ENCODE measurements at places on chromosomes 6 and 20.

DNA sequence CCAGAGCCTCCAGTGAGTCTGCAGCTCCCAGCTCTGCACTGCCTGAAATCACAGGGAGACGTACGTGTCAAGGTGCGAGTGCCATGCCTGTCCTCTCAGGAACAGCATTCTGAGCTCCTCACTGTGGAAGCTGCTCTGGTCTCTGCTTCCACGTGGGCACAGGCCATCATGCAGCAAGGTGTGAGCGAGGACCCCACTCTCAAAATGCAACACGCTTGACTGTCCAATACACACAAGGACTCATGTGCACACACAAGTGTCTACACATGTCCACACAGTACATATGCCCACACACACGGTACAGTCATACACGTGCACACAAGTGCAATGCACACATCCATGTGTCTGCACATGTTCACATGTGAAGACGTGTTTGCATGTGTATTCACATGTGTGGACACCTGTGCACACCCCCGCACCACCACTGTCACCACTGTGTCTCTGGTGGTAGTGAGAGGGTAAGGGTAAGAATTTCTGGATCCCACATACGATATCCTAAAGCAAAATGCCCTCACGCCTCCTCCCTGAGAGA, 260.5 kb downstream of the DLL1 start:
- no peak for DNase-seq

DNA sequence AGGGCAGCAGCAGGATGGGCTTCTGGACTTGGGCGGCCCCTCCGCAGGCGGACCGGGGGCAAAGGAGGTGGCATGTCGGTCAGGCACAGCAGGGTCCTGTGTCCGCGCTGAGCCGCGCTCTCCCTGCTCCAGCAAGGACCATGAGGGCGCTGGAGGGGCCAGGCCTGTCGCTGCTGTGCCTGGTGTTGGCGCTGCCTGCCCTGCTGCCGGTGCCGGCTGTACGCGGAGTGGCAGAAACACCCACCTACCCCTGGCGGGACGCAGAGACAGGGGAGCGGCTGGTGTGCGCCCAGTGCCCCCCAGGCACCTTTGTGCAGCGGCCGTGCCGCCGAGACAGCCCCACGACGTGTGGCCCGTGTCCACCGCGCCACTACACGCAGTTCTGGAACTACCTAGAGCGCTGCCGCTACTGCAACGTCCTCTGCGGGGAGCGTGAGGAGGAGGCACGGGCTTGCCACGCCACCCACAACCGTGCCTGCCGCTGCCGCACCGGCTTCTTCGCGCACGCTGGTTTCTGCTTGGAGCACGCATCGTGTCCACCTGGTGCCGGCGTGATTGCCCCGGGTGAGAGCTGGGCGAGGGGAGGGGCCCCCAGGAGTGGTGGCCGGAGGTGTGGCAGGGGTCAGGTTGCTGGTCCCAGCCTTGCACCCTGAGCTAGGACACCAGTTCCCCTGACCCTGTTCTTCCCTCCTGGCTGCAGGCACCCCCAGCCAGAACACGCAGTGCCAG, at the start of gene TNFRSF6B:
TSS of gene TNFRSF6B (plus strand) at position 25 of the 729 bp plus-strand sequence. CDS start at position 141, 116 bp downstream.
- peak; percentile 11 for DNase-seq

GRCh38 chr20:36802326-36803222, 29.0 kb upstream of the DSN1 start:
- no peak for DNase-seq

- DNase-seq = no peak
Measured at GRCh38 chr6:125224231-125224861, 70.8 kb downstream of the TPD52L1 start.

DNA sequence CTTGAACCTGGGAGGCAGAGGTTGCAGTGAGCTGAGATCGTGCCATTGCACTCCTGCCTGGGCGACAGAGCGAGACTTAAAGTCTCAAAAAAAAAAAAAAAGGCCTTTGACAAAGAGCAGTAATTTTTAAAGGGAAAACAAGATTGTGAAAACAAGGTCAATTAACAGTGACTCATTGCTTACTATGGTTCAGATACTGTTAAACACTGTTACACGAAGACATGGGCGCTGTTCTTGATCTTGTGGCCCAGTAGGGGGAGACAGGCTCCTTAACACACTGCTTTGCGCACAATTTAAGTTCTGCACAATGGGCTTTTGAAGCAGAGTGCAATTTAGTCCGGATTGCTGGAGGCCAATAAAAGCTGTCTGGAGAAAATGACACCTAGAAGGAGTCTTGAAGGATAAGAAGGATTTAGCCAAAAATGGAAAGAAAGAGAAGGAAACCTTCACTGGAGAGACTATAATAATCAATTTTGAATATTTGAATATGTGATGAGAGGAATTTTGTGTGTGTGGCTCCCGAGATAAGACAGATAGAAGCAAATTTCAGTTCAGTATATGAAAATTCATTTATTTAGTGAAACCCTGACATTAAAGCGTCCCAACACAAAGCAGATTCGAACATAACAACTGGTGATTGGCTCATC, 6.0 kb upstream of the LATS1 start:
- peak; percentile 60 for DNase-seq

GRCh38 chr6:83311231-83311630, 118.1 kb downstream of the RWDD2A start:
- no peak for DNase-seq

DNA sequence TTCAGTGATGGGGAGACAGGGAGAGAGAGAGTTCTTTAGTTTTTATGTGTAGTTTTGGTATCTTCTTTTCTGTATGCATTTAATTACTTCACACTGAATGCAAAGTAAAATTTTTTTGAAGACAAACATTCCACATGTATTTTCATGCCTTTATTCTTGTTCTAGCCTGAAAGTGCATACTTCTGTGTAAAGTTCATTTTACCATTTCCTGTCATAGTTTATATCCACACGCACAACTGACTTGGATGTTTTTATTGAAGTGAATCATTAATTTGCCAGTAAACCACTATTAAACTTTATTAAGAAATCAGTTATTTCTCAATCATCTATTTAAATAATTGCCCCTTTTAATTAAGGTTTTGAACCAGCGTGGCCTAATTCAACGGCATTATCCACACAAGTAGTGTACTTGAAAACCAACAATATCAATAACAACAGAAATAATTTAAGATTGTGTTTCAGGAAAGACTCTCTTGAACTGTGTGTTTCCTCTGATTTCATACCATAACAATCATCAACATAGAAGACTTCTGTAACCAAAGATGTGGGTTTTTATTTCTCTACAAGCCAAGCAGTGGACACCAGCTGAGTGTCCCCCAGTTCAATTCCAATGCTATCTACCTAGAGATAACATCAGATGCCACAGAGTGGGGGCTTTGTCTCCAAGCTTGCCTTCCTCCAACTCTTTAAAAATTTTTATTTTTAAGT, 512.7 kb upstream of the JAG1 start:
- no peak for DNase-seq

Data from transverse colon (tissue), 4 donors.